CD8-positive, alpha-beta T cell (primary cell): ENCODE measurements at places on chromosomes 7 and 10. TPM values are rescaled to one million over a fixed set of nuclear protein-coding genes. Genes with fewer than 3 reads are reported as not detected.

Gene TRIM74
- total RNA-seq = 2.2 TPM

Gene TBXAS1
- 0.97 TPM for total RNA-seq

Gene PKD1L1
- total RNA-seq = 0.03 TPM

Gene GPR26
- not detected for total RNA-seq

Gene LARP4B
- total RNA-seq = 32.7 TPM

Gene DLX5
- total RNA-seq = not detected

Gene MRC1
- not detected for total RNA-seq

Gene RELN
- not detected for total RNA-seq

Gene UNC5B
- total RNA-seq = 0.08 TPM

Gene NHLRC2
- total RNA-seq = 6.3 TPM

Gene LRRC18
- total RNA-seq = not detected

Gene OR2A42
- not detected for total RNA-seq

Gene PON1
- total RNA-seq = not detected

Gene ADRB1
- total RNA-seq = 1.2 TPM

Gene BMPR1A
- 2.0 TPM for total RNA-seq

Gene SCART1
- total RNA-seq = 3.7 TPM

Gene SVOPL
- total RNA-seq = not detected

Gene ASZ1
- total RNA-seq = not detected

Gene VAX1
- not detected for total RNA-seq

Gene IKZF5
- total RNA-seq = 89.5 TPM

Gene P4HA1
- 9.0 TPM for total RNA-seq

Gene PAX4
- total RNA-seq = not detected

Gene AKR1C1
- 0.62 TPM for total RNA-seq

Gene LIPJ
- not detected for total RNA-seq

Gene SPDYE2B
- not detected for total RNA-seq

Gene HOXA1
- total RNA-seq = 0.79 TPM

Gene CPEB3
- 1.1 TPM for total RNA-seq

Gene KIAA1549
- 0.06 TPM for total RNA-seq

Gene CPN1
- not detected for total RNA-seq

Gene PAPSS2
- not detected for total RNA-seq

Gene NKX1-2
- total RNA-seq = not detected

Gene NFE2L3
- 0.50 TPM for total RNA-seq

Gene YAE1
- total RNA-seq = 5.2 TPM

Gene EBLN1
- total RNA-seq = not detected

Gene CALML5
- total RNA-seq = not detected

Gene TNS3
- total RNA-seq = 0.24 TPM

Gene YKT6
- total RNA-seq = 114 TPM

Gene ZNF488
- total RNA-seq = not detected

Gene GOLGA7B
- 5.1 TPM for total RNA-seq

Gene CARD11
- total RNA-seq = 114 TPM

Gene GATAD1
- total RNA-seq = 10.3 TPM
